Mucosa of descending colon (tissue), 3 donors: ENCODE measurements at places on chromosomes 4 and X.

GRCh38 chr4:64617800-64618199 is 208.6 kb upstream of the TECRL start:
- DNase-seq = no peak

DNA sequence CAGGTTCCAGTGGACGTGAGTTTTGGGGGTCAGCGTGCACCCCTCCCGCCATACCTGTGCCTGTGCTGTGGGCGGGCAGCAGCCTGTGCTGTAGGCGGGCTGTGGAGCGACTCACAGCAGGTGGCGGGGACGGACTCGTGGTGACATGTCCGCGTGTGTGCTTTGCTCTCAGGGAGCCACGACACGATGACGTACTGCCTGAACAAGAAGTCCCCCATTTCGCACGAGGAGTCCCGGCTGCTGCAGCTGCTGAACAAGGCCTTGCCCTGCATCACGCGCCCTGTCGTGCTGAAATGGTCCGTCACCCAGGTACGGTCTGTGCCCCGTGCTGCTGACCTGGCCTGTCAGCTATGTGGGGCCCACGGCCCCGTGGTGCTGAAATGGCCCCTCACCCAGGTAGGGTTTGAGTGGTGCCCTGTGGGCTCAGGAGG is 7.4 kb downstream of the PLCXD1 start:
- no peak for DNase-seq

DNA sequence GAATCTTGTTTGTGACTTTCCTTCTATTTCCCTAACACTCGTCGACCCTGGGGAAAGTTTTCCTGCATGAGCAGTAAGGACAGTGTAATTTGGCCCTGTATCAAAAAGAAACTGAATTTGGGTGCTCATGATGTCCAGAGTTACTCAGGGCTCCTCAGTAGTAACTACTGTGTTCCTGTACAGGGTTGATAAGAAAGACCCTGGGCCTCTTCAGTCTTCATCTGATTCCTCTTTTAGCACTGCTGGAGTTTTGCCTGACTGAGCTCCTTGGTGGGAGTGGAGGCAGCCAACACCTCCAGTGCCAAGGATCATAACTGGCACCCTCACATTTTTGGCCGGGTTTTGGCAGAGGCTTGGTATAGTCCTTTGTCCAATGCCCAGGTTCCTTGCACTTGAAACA is 7.1 kb upstream of the AREG start:
- no peak for DNase-seq

GRCh38 chr4:4417886-4418285 is 31.0 kb downstream of the NSG1 start:
- no peak for DNase-seq

DNA sequence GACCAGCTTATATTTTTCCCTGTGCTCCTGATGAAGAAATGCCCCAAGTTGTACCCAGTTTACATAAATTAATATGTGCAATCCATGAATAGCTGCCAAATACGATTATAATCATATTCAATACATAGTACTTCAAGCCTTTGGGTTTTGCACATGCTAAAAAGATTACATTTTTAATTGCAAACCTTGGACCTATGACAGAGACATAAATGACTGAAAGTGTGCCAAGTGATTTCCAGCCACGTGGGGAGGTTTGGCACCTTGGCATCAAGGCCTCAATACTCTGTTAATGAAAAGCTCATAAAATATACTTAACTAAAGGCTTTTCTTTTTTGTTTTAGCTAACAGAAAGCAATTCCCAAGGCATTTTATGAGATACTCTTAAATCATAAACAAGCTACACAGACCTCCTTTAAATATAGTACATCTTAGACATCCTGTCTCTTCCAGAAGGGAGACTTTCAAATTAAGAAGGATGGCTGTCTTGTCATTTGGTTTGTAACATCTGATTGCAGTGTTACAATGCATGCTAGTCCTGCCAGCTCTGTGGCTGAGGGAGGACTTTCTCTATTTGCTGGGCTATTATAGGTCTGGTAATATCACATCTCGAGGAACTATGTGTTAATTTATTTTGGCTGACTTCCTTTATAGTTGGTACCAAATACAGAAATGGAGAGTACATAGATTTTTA is 404.1 kb downstream of the AFF2 start:
- DNase-seq = no peak

DNA sequence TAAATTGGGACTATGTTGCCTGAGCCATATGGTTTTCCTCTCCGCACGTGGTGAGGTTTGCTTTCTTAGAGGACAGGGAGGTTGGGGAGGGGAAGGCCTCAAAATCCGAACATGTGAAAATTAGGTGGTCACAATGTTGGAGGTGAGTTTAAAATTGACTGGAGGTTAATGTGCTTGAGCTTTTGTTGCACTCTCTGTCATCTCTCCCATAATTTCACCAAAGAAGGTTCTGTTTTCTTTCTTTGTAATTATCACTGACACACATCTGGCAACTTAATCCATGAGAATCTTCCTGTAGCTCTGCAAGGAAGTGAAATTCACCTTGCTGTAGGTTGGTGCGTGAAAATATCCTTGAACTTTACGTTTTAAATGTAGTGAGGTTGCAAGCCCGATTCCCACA is 225.5 kb downstream of the PDGFC start:
- no peak for DNase-seq

DNA sequence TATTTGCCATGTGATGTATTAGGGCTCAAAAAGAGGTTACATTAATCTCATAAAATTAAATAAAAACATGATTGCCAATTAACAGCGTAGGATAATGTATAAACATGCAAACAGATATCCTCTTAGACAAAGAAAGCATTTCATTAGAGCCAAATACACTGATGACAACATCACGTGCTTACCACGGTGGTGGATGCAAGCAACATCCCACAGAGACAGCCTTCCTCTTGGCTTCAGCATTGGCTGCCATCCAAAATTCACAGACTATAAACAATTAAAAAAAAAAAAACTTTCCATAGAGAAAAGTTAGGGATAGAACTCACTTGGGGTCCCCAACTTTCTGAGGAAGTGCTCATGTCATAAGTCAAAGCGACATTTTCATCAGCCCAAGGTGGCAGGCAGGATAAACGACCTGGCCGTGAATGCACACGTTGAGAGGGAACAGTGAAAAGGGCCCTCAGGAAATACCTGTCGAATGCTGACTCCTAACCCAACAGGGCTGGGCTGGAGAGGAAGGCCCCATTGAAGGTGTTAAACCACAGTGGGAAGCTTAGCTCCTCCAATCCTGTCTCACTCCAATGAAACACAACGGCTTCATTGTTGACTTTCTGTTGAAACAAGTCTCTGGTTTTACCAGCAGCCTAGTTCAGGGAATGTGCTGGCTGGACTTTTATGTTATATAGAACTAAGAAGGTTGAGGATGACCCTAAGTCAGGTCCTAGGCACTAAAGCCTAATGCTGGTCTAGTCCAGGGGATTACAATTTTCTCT is 48.4 kb downstream of the IDS start:
- DNase-seq = no peak

DNA sequence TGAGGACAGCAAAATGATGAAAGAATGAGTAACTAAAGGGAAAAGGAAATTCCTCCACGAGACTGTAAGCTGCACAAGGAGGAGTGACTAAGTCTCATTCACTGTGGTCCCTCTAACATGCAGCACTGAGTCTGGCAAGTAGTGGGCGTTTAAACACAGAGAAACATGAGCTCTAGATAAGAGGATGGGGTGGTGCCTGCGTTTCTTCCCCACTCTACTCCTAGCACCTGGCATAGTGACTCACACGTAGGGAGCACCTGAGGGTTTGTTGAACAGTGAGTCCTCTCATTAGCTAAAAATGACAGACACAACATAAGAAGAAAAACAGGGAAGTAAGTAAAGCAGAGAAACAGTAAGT is 105.8 kb upstream of the CBR4 start:
- DNase-seq = peak; percentile 35
